Endodermal cell (in vitro differentiated cells): ENCODE measurements at places on chromosomes 16 and 17.

GRCh38 chr16:78669994-78670393 lies 570.5 kb downstream of the WWOX start:
- no peak overlapping the region for H3K4me3 ChIP-seq
- peaks cover 8% of the 10 kb centered on the region for H3K4me1 ChIP-seq
- no peak for DNase-seq
- H3K36me3 ChIP-seq: no peaks in the 10 kb centered on the region
- no peak overlapping the region for H3K27ac ChIP-seq

DNA sequence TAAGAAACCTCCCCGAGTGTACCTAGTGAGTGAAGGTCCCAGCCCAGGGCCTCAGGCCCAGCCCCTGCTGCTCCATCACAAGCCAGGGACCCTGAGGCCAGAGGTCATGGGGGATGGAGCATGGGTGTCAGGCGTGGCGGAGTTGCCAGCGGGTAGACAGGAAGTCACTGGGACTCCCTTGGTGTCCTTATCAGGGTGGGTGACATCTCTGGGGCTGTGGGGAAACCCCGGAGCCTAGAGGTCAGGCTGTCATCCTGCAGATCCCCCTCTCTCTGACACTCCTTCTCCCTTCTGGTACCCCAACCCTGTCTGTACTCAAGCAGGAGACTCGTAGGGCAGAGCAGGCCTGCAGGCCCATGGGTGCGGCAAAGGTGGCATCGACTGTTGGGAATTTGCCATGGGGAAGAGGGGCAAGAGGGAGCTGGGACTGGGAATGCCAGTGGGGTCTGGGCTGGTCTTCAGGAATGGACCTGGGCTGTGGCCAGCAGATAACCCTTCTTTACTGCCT lies 10.8 kb upstream of the ADGRG1 start:
- peak; percentile 37 for DNase-seq
- H3K36me3 ChIP-seq: no peaks in the 10 kb centered on the region
- H3K27me3 ChIP-seq: no peaks in the 10 kb centered on the region
- no peaks in the 10 kb centered on the region for H3K4me1 ChIP-seq
- no peak overlapping the region for H3K27ac ChIP-seq

DNA sequence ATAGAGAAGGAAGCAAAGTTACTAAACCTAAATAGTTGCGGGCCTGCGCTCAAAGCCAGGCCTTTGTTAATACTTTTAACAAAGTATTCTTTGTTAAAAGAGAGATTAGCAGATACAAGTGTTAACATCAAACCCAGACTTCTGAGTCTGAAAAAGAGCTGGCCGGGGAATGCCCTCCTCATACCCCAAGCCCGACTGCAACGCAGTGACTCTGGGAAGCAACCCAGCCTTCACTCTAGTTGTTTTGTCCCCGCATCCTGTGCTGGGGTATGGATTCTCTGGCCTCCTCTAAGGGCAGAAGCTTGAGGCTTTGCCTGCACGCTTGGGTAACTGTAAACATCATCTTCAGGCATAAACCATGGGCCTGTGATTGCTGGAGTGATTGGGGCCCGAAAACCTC lies 48.3 kb downstream of the ADCY7 start:
- no peak for DNase-seq
- H3K4me3 ChIP-seq: no peak overlapping the region
- peaks cover 67% of the 10 kb centered on the region for H3K36me3 ChIP-seq
- no peak overlapping the region for H3K27ac ChIP-seq
- H3K27me3 ChIP-seq: no peaks in the 10 kb centered on the region

GRCh38 chr17:69744512-69745070 lies 330.1 kb downstream of the MAP2K6 start:
- DNase-seq: no peak
- H3K27me3 ChIP-seq: no peaks in the 10 kb centered on the region
- H3K4me1 ChIP-seq: no peaks in the 10 kb centered on the region
- H3K4me3 ChIP-seq: no peak overlapping the region

- no peaks in the 10 kb centered on the region for H3K36me3 ChIP-seq
- DNase-seq: no peak
- peaks cover 7% of the 10 kb centered on the region for H3K27me3 ChIP-seq
- H3K4me1 ChIP-seq: peaks cover 2% of the 10 kb centered on the region
- no peak overlapping the region for H3K27ac ChIP-seq
Measured at GRCh38 chr17:63496177-63496576, 19.3 kb downstream of the ACE start.

DNA sequence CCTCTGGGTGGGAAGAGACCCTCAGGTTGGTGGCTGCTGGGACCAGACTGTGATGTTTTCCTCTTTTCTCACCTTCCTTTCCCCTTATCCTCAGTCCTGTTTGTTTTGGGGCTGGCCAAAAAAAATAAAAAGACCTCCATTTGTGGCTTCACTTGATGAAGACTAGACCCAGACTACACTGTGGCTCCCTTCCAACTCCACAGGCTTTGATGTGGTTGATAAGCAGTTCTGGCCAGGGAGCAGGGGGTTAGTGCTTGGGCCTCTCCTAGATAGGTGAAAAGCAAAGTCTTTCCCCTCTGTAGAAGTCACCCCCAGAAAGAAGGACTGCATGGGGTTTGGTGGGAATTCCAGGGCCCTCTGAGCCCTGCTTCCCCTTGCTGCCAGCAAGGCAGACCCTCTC lies 11.2 kb upstream of the ADAM11 start:
- no peaks in the 10 kb centered on the region for H3K4me1 ChIP-seq
- H3K27me3 ChIP-seq: no peaks in the 10 kb centered on the region
- H3K4me3 ChIP-seq: no peak overlapping the region
- H3K36me3 ChIP-seq: peaks cover 22% of the 10 kb centered on the region
- DNase-seq: no peak

- H3K4me3 ChIP-seq: no peak overlapping the region
- no peaks in the 10 kb centered on the region for H3K27me3 ChIP-seq
- peaks cover 52% of the 10 kb centered on the region for H3K36me3 ChIP-seq
- no peak overlapping the region for H3K27ac ChIP-seq
- no peaks in the 10 kb centered on the region for H3K4me1 ChIP-seq
Measured at GRCh38 chr17:67136191-67137025, 92.1 kb downstream of the CACNG1 start.

- no peaks in the 10 kb centered on the region for H3K4me1 ChIP-seq
- no peaks in the 10 kb centered on the region for H3K27me3 ChIP-seq
- DNase-seq: no peak
- no peak overlapping the region for H3K4me3 ChIP-seq
- H3K27ac ChIP-seq: no peak overlapping the region
Measured at GRCh38 chr17:45812102-45812501, 28.0 kb downstream of the CRHR1 start.

- no peak overlapping the region for H3K4me3 ChIP-seq
- no peak for DNase-seq
- peaks cover 16% of the 10 kb centered on the region for H3K27me3 ChIP-seq
- no peak overlapping the region for H3K27ac ChIP-seq
- H3K4me1 ChIP-seq: peaks cover 2% of the 10 kb centered on the region
- H3K36me3 ChIP-seq: no peaks in the 10 kb centered on the region
Measured at GRCh38 chr17:64259922-64260321, 3.1 kb downstream of the TEX2 start.

- peaks cover 5% of the 10 kb centered on the region for H3K4me1 ChIP-seq
- H3K27me3 ChIP-seq: peaks cover 14% of the 10 kb centered on the region
- no peaks in the 10 kb centered on the region for H3K36me3 ChIP-seq
- DNase-seq: peak; percentile 76
- peak overlapping the region; percentile 24 for H3K27ac ChIP-seq
- H3K4me3 ChIP-seq: no peak overlapping the region
Measured at GRCh38 chr17:75872434-75873351, 5.7 kb downstream of the TRIM47 start.

DNA sequence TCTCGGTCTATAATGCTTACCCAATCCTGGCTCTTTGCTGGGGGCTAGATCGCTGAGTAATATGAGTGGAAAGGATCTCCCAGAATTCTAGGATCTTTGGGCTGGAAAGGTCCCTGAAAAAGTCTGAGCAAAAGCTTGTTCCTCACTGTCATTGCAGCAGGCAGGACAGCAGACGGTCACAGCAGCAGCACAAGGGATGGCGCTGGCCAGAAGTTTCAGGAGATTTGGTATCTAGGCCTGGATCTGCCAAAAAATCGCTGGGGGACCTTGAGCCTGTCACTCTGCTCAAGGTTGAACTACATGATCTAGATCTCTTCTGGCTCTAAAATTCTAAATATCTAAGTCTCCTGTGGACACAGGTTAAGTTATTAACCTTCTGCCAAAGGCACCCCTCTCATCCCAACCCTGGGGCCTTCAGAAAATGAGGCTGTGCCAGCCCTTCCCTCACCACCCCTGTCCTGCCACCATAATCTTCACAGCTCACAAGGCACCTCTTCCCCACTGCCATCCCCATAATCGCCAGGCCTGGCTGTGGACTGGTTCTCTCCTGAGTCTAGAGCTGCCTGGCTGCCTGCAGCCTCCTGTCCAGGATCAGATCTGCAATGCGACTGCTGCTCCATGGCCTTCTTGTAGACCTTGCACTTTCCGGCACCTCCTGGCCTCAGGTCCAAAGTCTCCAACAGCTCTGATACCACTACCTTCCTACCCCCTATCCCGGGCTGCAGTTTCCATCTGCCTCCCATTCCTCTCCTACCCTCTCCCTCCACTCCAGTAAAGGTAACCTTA lies 10.2 kb downstream of the MYO18A start:
- no peak overlapping the region for H3K4me3 ChIP-seq
- no peaks in the 10 kb centered on the region for H3K4me1 ChIP-seq
- no peaks in the 10 kb centered on the region for H3K27me3 ChIP-seq
- no peak for DNase-seq
- H3K27ac ChIP-seq: no peak overlapping the region
- peaks cover 10% of the 10 kb centered on the region for H3K36me3 ChIP-seq

DNA sequence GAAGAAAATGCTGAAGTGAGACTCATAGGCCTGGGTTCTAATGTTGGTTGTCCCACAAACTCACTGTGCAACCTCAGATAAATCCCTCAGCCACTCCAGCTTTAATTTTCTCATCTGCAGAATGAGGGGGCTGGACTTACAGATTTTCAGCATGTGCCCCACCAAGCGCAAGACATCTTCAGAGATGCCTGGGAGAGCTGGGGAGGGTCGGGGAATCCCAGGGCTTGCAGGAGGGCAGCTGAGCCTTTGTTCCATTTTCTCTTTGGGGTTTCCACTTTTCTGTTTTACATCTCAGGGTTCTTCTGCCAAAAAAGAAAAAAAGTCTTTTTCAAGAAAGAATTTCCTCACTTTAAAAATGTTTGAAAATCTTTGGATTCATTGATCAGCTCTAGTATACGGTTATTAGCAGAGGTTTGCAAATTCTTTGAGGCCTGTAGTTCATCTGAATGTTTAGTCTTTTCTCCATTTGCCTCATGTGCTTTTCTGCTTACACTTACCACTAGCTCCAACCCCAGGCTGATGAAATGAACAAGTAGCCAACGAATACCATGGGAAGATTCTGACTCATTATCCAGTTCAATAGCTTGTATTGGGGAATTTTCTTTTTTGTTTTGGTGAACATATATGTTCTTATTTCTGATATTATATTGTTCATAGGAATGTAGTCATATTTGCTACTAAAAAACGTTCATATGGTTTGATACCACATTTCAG lies 56.4 kb downstream of the CHD9 start:
- no peak for DNase-seq
- H3K27ac ChIP-seq: no peak overlapping the region
- peak overlapping the region; percentile 39 for H3K4me3 ChIP-seq
- no peaks in the 10 kb centered on the region for H3K36me3 ChIP-seq

- no peaks in the 10 kb centered on the region for H3K4me1 ChIP-seq
- no peak for DNase-seq
- H3K27ac ChIP-seq: no peak overlapping the region
- H3K27me3 ChIP-seq: no peaks in the 10 kb centered on the region
- H3K4me3 ChIP-seq: no peak overlapping the region
Measured at GRCh38 chr16:8872967-8873865, 4.4 kb upstream of the CARHSP1 start.

DNA sequence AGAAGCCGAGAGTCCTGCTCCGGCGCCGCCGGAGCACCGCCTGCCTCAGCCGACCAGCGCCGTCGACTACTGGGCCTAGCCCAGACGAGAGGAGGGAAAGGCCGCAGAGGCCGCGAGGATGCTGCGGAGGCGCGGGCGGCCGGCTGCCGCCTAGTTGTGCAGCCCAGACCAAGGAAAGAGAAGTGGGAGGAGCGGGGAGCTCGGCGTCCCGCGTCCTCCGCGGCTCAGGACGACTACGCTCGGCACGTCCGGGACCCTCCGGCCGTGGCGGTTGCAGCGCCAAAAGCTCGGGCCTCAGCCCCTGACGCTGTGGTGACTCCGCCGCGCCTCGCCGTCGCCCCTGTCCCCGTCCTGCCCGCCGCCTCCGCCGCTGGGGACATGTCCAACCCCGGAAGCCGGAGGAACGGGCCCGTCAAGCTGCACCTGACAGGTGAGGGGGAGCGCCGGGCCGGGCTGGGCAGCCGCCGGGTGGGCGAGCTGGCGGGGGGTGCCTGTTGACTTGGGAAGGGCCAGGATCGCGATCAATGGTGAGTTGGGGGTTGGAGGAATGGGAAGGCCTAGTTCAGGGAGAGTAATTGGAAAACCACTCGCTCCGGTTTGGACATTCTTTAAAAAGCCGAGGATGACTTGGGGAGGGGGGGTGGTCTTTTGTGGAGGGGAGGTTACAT lies 37.7 kb downstream of the RNF135 start:
- peaks cover 26% of the 10 kb centered on the region for H3K27me3 ChIP-seq
- H3K27ac ChIP-seq: no peak overlapping the region
- H3K4me3 ChIP-seq: peak overlapping the region; percentile 81
- peak; percentile 94 for DNase-seq

- H3K4me1 ChIP-seq: no peaks in the 10 kb centered on the region
- no peak for DNase-seq
- H3K27me3 ChIP-seq: no peaks in the 10 kb centered on the region
- H3K36me3 ChIP-seq: peaks cover 6% of the 10 kb centered on the region
- H3K4me3 ChIP-seq: no peak overlapping the region
- H3K27ac ChIP-seq: no peak overlapping the region
Measured at GRCh38 chr16:89371386-89371785, 119.0 kb downstream of the ANKRD11 start.

- peaks cover 39% of the 10 kb centered on the region for H3K36me3 ChIP-seq
- no peak for DNase-seq
- H3K4me3 ChIP-seq: no peak overlapping the region
Measured at GRCh38 chr17:38725066-38725465, 5.1 kb upstream of the CISD3 start.
